NCI-H187 (cell line): ENCODE measurements at places on chromosomes 12 and 14.

- DNase-seq: no peak
Observed at GRCh38 chr14:35573911-35574310, 39.9 kb downstream of the INSM2 start.

GRCh38 chr12:9869307-9870161, at the start of gene CLEC2B:
Gene CLEC2B (minus strand): TSS chr12:9869354.
- DNase-seq: no peak

- DNase-seq: no peak
Observed at GRCh38 chr12:131795690-131796410, 32.3 kb upstream of the MMP17 start.

GRCh38 chr14:56194042-56194441, 75.8 kb downstream of the PELI2 start:
- no peak for DNase-seq

DNA sequence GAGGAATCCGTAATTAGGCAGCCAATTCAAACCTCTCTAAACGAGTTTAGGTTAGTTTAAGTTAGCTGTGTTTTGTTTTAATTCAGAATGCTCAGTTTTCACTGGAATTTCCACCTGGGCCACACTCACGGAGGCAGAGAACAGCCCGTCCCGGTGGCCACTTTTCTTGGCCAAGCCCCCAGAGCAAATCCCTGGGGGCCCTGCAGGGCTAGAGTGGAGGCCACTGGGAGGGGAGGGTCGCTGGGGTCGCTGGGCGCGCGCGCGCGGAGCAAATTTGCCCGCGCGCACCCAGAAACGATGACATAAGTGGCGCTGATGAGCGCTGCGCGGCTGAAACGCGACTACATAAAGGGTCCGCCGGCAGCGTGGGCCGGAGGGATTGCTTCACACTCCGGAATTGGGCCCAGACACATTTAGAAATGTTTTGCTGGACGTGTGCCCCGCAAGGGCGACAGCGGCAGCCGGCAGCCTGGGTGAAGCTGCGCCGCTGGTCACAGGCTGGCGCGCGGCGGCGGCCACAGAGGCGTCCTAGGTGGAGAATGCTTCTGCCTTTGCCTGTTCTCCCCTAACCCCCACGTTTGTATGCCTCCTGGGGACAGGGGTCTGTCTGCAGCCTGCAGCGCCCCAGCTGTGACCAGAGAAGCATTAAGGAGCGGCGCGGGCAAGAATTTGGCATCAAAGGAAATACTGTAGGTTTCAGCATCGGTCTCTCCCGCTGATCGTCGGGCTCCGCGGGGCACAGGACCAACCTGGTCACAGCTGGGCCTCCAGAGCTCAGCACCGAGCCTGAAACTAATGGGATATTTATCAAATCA, 37.9 kb upstream of the TBX5 start:
- no peak for DNase-seq
